Activated CD8-positive, alpha-beta memory T cell treated with anti-CD3 and anti-CD28 coated beads for 36 hours (primary cell): ENCODE measurements at places on chromosomes 6 and 20. TPM values are rescaled to one million over a fixed set of nuclear protein-coding genes. Genes with fewer than 3 reads are reported as not detected.

ARMC2 gene
- 7.4 TPM for total RNA-seq

LTA gene
- total RNA-seq = 706 TPM

MYLK2 gene
- total RNA-seq = 0.25 TPM

SMOC2 gene
- not detected for total RNA-seq

TMX4 gene
- 34.6 TPM for total RNA-seq
